ENCODE measurements at places on chromosomes 1 and 21.

DNA sequence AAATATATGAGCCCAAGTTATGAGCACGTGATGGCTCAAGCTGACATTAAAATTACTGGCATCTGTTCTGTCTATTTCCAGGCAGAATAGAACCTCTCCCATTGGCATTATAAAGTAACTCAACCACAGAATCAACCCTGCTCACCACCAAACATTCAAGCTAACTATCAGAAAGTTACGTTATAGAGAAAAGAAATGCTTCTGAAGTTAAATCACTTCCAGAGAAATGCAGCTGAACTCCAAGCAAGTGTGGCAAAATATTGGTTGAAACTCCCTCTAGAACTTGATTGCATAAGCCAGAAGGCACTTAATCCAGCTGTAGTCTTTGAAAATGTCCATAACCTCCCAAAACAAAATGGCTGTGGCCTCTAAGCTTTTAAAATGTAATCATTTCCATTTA, 36.2 kb upstream of the UBE2U start:
- no peak for DNase-seq

DNA sequence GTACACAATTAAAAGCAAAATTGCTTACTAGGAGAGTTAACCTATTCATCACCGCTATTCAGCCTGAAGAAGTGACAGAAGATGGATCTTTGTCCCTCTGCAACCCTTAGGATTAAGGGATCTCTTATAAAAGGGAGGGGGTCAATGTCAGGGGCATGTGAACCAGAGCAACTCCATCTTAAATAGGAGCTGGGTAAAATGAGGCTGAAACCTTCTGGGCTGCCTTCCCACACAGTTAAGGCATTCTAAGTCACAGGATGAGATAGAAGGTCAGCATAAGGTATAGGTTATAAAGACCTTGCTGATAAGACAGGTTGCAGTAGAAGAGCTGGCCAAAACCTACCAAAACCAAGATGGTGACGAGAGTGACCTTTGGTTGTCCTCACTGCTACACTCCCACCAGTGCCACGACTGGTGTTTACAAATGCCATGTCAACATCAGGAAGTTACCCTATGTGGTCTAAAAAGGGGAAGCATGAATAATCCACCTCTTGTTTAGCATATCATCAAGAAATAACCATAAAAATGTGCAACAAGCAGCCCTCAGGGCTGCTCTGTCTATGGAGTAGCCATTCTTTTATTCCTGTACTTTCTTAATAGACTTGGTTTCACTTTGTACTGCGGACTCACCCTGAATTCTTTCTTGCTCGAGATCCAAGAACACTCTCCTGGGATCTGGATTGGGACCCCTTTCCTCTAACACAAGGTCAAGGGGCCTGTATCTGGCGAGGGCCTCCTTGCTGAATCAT, 35.3 kb upstream of the NEK2 start:
- no peak for DNase-seq

DNA sequence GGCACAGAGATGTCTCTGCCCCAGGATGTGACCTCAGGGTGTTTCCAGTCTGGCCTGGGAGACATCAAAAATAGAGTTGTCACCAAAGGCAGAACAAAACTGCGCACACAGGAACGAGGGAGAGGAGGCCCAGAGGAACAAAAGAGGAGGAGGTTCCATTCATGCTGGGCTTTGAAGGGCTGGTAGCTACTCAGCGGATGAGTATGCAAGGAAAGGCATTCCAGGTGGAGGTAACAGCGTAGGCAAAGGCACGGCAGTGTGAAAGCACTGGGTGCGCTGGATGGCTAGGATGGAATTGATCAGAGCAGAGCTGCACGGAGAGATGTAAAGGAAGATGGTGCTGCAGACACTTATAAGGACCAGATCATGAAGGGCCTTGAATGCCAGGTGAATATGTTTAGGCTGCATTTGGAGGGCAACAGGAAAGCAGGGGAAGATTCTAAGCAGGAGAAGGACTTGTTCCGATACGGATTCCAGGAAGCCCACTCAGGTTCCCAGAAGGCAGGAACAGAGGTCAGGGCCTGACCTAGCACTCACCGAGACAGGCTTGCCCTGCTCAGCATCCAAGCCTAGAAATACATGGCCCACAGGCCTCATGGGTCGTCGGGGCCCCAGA, 6.3 kb downstream of the COL16A1 start:
- DNase-seq: no peak

DNA sequence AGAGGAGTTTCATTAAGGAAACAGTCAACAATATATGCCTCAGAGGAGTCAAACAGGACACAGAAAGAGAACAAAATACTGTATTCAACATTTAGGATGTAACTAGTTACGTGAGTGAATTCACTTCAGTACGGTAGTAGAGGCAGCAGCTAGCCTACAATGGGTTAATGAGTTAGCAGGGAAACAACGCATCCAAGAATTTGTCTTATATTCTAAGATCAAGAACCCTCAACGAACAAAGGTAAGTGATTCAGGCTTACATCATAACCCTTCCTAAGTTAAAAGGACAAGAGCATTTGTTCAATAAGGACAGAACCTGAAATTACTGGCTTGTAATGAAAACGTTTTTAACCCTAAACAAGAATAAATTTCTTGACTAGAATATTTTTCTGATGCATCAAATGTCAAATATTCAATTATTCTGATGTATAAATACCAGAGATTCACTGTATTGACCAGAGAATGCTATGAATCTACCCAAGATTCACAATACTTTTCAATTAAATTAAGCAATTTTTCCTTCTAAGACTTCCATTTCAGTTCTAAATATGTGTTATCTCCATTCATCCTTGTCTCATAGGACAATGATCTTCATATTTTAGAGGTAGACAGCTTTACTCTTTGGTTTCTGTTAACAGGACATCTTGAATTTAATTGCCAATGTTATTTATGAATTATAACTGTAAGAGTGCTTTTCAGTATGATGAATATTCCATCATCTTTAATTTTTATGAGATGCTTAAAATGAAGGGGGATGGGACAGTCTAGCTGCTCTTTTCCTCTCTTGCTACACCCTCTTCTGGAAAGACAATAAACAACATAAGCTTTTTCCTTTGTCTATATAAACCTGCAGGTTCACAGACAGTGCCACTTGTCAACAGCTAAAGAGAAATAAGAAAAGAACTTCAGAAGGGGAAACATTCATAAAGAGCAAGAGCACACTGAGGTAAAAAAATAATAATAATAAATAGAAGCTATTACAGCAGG, 209.5 kb downstream of the SMYD3 start:
- no peak for DNase-seq

DNA sequence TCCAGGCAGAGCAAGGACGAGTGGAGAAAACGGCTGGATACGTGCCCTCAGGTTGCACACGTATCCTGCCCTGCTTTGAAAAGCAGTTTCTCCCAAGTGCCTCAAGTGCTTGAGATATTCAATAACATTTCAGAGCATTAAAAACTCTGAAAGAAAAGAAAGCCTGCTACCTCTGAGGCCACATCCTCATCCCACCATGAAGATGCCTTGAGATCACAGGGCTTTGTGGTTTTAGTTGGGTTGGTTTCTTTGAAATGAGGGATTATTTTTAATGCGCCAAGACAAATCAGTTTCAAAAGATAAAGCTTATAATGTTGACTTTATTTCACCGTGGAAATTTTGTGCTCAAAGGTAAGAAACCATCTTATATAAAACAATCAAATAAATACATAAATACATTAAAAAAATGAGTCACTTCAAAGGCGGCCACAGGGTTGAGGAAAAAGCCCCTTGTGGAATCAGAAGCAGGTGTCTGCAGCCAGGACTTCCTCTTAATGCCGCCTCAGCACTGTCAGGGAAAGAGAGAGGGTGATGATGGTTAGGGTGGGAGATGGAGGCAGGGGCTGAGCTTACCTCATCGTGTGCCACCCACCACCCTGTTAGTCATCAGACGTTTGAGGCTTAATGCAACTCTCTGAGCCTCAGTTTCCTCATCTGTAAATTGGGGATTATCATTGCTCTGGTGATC, 1.4 kb downstream of the NPPB start:
- no peak for DNase-seq

DNA sequence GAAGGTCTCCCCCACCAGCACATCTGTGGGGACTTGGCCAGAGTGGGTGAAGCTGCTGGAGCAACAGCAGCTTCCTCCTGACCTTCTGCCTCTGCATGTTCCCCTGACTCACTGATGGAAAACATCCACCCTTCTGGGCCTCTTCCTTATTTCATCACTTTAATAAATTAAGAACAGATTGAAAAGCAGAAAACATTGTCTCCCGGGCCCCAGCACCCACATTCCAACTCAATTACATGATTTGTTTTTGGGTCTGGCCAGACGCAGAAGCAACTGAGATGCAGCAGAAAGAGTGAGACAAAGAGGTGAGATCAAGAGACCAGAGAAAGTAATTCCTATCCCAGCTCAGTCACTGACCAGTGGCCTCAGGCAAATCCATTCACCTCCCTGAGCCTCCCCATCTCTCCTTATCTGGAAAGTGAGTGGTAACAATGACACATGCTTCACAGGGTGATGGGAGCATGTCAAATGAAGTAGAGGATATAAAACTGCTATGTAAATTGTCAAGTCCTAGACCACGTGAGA, 157.1 kb downstream of the ELAVL4 start:
- no peak for DNase-seq

DNA sequence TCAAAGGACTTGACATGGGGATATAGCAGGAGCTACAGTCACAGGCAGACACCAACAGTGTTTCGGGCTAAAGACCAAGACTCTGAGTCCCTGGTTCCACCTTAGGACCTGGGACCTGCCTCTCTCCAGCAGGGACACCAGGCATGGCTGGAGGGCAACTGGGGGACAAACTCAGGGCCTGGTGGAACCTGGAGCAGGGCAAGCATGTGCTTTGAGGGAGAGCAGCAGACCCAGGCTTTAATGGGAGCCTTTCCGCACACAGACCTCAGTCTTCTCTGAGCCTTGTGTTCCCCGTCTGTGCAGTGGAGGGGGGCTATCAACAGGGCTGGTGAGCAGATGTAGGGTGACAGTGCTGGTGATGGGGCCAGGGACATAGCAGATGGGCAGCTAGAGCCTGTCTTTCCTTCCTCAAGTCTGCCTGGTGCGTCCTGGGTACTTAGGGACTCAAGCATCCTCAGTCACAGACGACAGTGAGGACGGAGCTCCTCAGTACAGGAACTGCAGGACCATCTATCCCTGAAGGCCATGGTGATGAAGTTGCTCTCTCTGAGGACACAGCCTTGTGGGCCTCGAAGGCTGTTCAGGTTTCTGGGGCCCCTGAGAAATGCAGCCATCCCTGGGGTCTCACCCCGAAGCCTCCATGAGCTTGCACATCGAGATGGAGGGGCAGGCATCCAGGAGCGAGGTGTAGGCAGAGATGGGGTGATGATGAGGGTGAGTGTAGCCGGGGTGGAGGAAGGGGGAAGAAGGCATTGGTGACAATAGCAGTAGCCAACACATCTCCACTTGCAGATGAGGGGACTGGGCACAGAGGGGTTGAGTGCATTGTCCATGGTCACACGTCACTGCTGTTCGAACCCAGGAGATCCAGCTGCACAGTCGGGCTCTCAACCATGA, 593.4 kb downstream of the PTPRU start:
- no peak for DNase-seq

- no peak for DNase-seq
These were observed 101.5 kb downstream of the ACTL8 start for GRCh38 chr1:17856496-17857108.

DNA sequence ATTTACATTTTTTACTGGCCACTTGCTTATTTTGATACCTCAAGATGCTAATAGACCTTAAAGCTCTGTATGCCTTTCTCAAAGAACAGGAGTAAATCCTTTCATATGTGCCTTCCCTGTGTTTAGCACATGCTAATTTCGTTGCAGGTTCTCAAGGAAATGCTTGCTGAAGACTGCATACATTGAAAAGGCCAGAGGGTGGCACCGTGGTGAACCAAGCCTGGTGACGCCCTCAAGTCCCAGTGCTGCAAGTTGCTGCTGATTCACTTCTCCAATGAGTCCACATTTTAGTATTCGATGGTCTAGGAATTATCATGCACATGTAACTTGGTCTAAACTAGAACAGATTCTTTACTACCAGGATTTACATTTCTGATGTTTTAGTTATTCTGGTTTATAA, 94.1 kb downstream of the CLDN17 start:
- DNase-seq: peak; percentile 39

GRCh38 chr21:16709866-16710550, 802.8 kb upstream of the CXADR start:
- peak; percentile 39 for DNase-seq

- DNase-seq: peak; percentile 11
These were observed 404 bp upstream of the SCMH1 start for GRCh38 chr1:41242342-41243078.

DNA sequence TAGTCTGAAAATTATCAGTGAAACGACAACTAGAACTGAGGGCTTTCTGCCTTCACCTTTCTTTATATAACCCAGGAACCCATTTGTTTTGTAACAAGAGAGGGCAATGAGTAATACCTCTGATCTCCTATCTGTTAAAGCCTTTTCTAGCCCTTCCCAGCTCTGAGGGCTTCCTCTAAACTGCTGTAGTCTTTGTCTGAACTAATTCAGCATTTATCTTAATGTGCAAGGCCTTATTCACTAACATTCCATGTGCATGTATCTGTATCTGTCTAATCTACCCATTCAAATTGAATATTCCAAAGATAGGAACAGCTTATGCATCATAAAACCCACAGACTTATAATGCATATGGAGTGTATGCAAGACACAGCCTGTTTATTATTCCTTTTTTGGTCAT, 167.1 kb downstream of the LYPLAL1 start:
- DNase-seq: peak; percentile 91

DNA sequence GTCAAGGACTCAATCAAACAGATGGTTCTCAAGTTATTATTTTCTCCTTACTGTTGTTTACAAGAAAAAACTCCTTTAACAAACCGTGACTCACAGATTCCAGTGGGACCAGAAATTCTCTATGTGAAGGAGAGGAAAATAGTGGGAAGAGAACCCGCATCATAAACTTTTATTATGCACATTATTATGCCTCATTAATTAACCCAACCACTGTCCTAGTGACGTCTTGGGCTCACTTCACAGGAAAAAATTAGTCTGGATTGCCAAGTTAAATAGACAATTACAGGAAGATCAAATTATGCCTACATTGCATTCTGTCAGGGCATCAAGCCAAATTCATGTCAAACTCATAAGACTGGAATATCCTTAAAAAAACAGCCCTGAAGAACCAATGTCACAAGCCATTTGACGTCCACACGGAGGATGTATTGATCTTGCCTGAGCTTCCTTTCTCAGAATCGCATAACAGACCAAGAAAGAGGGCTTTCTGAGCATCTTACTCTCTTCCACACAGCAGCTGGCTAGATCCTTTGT, 347.8 kb downstream of the DUSP10 start:
- DNase-seq: peak; percentile 11

DNA sequence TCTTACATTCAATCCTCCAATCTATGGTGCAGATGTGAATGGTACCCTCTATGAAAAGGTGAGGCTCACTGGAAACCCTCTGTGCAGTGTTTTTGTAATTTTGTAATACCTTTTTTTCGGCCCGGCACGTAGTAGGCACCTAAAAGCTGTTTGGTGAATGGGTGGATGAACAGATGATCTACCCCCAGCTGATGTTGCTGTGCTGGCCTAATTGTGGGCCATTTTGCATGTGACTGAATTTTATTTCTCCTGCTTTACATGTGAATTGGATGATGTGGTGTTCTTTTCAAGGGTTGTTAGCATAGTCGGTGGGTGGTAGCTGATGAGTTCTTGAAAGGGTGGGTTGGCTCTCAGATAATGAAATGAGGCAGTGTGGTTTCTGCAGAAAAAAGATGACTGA, 10.4 kb downstream of the KDM4A start:
- DNase-seq: no peak

GRCh38 chr1:182656842-182657397, 27.5 kb downstream of the RGS8 start:
- no peak for DNase-seq

- peak; percentile 75 for DNase-seq
These were observed 102.3 kb downstream of the TNFSF18 start for GRCh38 chr1:172948457-172948856.

All from umbilical cord (tissue), 2 donors.